ENCODE measurements at places on chromosomes 7 and 10.
A peak's percentile ranks its signal among the peaks of the same experiment; 100 is the strongest.

DNA sequence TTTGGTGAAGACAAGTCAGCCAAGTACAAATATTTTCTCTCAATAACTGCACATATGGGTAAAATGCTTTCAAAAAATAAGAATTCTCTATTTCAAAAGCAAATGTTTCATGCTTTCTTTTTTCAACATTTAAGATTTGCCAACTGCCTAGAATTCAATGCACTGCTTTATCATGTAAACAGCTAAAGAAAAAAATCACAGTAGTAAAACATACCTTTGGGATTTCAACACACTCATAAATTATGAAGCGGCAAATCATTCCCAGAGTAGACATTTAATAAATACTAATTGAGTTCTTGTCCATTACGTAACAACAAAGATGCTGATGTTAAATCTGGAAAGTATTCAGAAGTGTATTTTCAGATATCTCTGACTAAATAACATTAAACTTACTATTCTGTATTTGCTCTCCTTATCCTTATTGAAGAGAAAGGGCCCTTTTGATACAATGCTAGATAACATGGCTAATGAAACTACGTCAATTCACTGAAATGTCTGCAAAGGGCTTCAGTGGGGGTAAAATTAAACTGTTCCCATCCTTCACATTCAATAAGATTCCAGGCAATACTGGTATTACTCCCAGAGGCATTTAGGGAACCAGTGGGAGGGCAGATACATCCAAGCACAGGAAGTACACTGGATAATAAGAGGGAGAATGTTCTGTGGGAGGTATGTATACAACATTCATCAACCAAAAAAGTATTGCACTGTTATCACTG, 13.9 kb downstream of the NAPEPLD start:
- no peak for DNase-seq

- DNase-seq, result peak; percentile 37
These were observed 156.3 kb upstream of the GRB10 start for GRCh38 chr7:50939021-50939420.

GRCh38 chr7:110061387-110061786, 1029.5 kb upstream of the LRRN3 start:
- DNase-seq, result no peak

- DNase-seq, result no peak
These were observed 128.6 kb upstream of the SLC26A5 start for GRCh38 chr7:103574576-103574975.

- DNase-seq, result no peak
These were observed 24.1 kb downstream of the VIPR2 start for GRCh38 chr7:159120540-159120919.

DNA sequence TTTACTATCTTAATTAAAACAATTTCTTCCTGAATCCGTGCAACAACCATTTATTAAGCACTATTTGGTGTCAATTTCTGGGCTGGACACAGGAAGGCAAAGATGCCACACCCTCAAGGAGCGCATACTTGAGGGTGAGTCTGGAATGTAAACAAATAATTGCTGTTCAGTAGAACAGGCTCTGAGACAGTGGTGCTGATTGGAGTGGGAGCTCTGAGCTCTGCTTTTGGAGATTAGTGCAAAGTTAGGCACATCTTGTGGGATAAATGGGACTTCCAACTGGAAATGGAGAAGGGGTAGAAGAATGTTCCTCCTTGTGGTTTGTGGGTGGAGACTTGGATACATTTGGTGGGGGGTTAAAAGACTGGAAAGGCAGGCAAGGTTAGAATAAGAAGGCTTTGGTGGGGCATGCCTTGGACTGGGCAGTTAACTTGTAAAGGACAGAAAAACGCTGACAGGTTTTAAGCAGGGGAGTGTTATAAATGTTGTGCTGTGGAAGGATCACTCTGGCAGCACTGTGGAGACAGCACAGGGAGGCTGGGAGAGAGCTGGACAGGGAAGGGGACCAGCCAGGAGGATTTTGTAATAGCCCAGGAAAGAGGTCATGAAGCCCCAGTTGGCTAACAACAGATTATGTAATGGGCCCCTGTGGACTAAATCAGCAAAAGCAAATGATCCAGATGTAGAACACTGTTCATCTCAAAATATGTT, 80.7 kb downstream of the ZNF365 start:
- peak; percentile 75 for DNase-seq

- no peak for DNase-seq
These were observed 70.4 kb upstream of the HECTD2 start for GRCh38 chr10:91339729-91340128.

DNA sequence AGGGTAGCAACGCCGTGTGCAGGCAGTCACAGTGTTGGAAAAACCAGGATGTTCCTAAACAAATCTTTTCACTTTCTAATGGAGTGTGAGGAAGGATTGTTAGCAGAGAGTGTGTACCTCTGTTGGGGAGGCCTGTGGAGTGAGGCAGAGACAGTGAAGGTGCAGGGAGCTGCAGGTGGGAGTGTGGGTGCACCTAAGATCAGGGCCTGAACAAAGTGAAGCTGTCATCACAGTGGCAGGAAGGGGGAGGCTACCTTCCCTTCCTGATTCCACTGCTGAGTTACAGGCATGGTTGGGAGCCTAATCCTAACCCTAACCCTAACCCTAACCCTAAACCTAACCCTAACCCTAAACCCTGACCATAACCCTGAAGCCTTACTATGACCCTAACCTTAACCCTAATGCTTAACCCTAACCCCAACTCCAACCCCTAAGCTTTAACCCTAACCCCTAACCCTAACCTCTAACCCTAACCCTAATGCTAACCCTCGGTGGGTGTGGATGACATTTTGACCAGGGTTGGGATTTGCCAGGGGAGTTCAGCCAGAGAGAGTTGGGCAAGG, 158.8 kb upstream of the KLF6 start:
- no peak for DNase-seq

GRCh38 chr7:44150466-44150832, 9.3 kb upstream of the MYL7 start:
- DNase-seq, result no peak

GRCh38 chr10:78634389-78634815, 434.4 kb upstream of the ZMIZ1 start:
- DNase-seq, result peak; percentile 17
